ENCODE measurements at places on chromosomes 1 and 21.

DNA sequence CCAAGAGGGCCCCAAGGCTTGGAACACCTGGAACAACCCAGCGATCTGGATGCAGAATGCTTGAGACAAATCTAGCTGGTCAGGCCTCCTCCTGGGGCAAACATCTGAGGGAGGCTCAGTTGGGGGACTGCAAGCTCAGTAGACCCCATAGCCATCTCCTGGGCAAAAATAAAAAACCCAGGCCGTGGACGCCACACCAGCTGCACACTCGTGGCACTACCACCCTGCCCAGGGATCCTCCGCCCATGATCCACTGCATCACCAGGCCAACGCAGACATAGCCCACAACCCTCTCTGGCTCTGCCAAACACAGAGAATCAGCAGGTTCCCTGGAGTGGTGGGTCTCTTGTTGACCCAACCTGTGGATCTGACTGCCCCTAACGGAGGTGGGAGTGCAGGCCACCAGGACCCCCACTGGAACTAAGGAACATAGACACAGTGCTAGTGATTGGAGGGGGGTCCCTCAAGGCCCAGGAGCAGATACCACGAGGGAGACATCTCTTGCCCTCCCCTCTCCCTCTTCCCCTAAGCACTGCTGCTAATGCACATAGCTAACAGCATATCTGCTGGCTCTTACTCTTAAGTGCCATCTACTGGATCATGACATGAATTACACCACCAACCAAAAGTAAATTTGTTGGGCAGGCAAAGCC is 147.2 kb downstream of the CHD1L start:
- peak; percentile 69 for DNase-seq

GRCh38 chr1:49576327-49576901 is 447.3 kb downstream of the AGBL4 start:
- no peak for DNase-seq

DNA sequence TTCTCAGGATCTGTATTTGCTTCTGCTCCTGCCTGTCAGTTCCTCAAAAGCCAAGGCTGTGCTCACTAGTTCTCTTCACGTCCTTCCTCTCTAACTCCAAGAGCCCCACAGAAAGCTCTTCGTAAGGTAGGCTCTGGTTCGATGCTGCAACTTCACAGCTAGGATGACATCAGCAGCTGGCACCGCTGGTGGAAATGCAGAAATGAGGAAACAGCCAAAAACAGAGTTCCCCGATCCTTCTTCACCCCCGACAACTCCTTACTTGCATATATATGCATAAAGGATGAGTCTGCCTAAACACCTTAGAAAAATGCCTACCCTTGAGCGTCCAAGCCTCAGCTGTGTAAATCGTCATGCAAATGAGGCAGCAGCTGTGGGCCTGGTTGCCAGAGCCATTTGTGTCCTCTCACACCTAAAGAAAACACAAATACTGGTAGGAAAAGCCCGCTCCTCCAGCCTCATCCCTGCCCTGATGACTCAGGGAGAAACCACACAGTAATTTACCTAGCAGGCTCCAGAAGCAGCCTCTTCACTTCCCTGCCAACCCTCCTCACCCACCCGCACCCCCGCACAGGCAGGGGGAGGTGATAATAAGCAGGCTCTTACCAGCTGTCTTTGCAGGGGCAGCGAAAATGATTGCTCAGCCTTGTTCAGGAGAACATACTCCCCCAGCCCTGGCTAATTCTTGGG is 28.2 kb downstream of the BATF3 start:
- DNase-seq = no peak

GRCh38 chr1:66685265-66685664 is 67.0 kb upstream of the DYNLT5 start:
- no peak for DNase-seq

DNA sequence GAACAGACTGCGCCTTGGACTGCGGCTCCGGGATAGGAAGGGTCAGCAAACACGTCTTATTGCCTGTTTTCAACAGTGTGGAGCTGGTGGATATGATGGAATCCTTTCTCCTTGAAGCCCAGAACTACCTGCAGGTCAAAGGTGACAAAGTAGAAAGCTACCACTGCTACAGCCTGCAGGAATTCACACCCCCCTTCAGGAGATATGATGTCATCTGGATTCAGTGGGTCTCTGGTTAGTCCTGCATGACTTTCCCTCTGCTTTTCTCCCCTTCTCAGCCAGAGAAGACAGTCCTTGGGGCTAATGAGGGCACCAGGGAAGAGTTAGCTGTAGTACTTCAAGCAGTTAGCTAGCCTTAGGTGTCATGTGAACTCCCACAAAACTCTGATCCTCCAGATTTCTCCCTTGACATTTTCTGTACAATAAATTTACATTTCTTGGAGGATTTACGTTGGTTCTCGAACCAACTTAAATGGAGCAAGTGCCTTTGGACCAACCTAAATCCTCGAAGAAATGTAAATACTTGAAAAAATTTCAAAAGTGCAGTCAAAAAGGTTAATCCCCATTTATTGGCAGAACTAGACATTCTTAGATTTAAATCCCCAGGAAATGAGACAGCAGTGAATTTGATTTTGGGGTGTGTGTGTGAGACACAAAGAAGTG is 20.9 kb downstream of the NTMT2 start:
- no peak for DNase-seq

All from iPS-NIHi11 (cell line).